ENCODE measurements at places on chromosomes 7 and 10. TPM values are rescaled to one million over a fixed set of nuclear protein-coding genes. Genes with fewer than 3 reads are reported as not detected.

Gene DKK1
- polyA plus RNA-seq: not detected

Gene GATA3
- not detected for polyA plus RNA-seq

Gene TDRD1
- 3.0 TPM for polyA plus RNA-seq

Gene TAS2R41
- polyA plus RNA-seq: not detected

Gene CREB5
- polyA plus RNA-seq: 4.1 TPM

Gene ATRNL1
- 124 TPM for polyA plus RNA-seq

Gene PCDH15
- polyA plus RNA-seq: 2.6 TPM

Gene RBM20
- polyA plus RNA-seq: 0.90 TPM

Gene SPDYE6
- polyA plus RNA-seq: 0.46 TPM

Gene EFCAB10
- 1.3 TPM for polyA plus RNA-seq

Gene KIAA1217
- polyA plus RNA-seq: 73.0 TPM

Gene GJC3
- not detected for polyA plus RNA-seq

Gene GLI3
- polyA plus RNA-seq: 0.65 TPM

Gene GPRIN2
- not detected for polyA plus RNA-seq

Gene CYP2E1
- 22.2 TPM for polyA plus RNA-seq

Gene CABCOCO1
- polyA plus RNA-seq: not detected

Gene NUPR2
- 3.0 TPM for polyA plus RNA-seq

Gene SORCS1
- not detected for polyA plus RNA-seq

Gene ENTPD1
- polyA plus RNA-seq: 4.6 TPM

Gene DLX5
- polyA plus RNA-seq: not detected

Gene TUBB8
- polyA plus RNA-seq: not detected

Gene NANOS1
- 1.4 TPM for polyA plus RNA-seq

Gene TET1
- 2.1 TPM for polyA plus RNA-seq

Gene CDHR3
- 3.6 TPM for polyA plus RNA-seq
